Stomach (tissue), 19 donors: ENCODE measurements at places on chromosomes 5 and 9. TPM values are rescaled to one million over a fixed set of nuclear protein-coding genes. Genes with fewer than 3 reads are reported as not detected.

DNA sequence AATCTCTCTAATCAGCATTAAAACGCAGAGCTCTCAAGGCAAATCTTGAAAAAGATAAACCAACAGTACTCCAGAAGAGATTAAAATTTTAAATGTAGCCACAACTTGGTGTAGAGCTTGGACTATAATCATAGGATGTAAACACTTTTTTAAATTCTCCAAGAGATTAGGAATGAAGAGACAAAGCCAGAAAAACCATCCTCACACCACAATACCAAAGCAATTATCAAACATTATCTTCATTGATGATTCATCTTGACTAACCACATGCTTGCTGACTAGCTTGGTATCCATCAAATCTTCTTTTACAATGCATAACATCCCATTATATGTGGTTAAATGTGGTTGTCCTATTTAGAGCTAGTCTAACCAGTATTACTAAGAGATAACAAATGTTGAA lies 815.1 kb downstream of the TLE1 start:
- DNase-seq = no peak

- DNase-seq = no peak
These were observed 293.2 kb downstream of the HCN1 start for GRCh38 chr5:45402804-45403455.

DNA sequence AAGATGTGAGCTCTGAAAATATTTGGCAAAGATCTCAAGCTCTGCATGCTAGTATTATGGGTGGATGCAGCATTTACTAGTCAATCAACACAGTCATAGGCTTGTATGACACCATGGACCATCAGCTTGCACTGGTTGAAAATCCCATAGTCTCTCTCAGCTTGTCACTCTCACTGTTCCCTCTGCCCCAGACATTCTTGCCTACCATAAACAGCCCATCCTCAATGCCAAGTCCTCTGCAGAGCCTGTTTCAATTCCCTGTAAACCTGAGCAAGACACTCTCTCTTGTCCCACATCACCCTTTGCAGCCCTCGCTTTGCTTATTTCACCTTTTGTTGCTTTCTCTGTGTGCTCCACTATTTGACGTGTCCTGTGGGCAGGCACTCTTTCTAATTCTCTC lies 264.6 kb downstream of the ICE1 start:
- DNase-seq = no peak

DNA sequence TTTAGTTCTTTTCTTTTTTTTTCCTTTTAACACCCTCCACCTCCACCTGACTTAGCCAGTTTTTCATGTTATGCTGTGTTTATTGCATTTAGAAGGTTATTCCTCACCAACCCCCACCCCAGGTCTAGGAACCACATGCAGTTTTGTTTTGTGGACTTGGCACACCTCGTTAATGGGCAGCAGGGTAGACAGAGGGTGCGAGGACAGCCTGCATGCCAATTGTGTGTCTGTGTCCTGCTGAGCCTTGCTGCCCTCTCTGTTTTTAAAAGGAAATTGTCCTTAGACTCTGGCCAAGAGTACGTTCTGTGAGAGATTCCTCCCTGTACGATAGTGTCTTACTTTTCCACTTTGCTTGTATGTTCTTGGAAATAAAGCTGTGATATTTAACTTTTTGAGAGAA lies 13.9 kb downstream of the PIK3R1 start:
- no peak for DNase-seq

DNA sequence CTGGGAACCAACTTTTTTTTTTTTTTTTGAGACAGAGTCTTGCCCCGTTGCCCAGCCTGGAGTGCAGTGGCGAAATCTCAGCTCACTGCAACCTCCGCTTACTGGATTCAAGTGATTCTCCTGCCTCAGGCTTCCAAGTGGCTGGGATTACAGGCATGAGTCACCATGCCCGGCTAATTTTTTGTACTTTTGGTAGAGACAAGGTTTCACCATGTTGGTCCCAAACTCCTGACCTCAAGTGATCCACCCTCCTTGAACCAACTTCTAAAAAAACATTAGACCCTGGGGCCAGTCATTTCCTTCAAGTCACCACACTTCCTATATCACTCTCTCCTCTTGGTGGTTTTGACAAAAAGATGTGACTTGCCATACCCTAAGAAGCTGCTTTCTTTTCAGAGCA lies 10.9 kb upstream of the SHROOM1 start:
- DNase-seq = no peak

DNA sequence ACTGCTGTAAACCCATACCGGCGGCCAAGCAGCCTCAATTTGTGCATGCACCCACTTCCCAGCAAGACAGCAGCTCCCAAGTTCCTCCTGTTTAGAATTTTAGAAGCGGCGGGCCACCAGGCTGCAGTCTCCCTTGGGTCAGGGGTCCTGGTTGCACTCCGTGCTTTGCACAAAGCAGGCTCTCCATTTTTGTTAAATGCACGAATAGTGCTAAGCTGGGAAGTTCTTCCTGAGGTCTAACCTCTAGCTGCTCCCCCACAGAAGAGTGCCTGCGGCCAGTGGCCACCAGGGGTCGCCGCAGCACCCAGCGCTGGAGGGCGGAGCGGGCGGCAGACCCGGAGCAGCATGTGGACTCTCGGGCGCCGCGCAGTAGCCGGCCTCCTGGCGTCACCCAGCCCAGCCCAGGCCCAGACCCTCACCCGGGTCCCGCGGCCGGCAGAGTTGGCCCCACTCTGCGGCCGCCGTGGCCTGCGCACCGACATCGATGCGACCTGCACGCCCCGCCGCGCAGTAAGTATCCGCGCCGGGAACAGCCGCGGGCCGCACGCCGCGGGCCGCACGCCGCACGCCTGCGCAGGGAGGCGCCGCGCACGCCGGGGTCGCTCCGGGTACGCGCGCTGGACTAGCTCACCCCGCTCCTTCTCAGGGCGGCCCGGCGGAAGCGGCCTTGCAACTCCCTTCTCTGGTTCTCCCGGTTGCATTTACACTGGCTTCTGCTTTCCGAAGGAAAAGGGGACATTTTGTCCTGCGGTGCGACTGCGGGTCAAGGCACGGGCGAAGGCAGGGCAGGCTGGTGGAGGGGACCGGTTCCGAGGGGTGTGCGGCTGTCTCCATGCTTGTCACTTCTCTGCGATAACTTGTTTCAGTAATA lies at the start of gene FXN:
Gene FXN (plus strand): TSS at position 315 of the 871 bp plus-strand sequence. CDS start 31 bp downstream, at position 346.
- peak; percentile 85 for DNase-seq

DNA sequence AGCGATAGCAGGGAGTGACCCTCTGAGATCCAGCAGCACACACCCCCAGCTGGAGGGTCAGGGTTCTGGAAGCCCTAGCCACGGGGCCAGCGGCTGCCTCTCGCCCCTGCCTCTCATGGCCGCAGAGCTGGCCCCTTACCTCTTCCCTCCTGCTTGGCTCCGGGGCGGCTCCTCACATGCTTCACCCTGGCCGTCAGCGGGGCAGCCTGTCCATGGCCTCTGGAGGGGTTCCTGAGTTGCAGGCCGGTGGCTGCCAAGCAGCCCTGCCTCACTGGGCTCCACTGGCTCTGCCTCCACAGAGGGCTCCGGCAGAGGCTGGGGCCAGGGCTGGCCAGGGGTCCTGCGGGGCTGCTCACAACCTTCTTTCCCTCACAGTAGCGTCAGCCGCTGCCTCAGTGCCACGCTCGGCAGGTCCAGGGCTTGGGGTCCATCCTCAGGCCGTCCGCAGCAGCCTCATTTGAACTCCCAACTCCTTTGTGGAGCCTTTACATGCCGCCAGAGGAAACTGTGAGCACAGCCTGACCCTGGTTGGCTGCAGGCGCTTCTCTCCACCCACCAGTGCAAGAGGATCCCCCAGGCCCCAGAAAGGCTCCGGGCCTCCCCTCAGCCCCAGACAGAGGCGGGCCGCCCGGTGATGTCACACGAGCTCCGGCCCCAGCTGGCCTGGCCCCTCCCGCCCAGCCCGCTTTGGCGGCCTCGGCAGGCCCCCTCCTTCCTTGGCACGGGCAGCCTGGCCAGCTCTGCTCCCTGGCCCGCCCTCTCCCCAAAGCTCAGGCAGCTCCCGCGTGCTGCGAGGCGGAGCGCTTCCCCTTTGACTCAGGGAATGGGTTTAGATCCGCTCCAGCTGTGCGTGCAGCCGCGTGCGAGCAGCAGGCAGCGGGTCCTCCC lies at the start of gene ANGPTL2:
Gene ANGPTL2 (minus strand): TSS at position 460 of the 888 bp plus-strand sequence. CDS start 13,904 bp downstream, outside the sequence.
- DNase-seq = peak; percentile 97

- DNase-seq = peak; percentile 39
These were observed 1.7 kb upstream of the CNTRL start for GRCh38 chr9:121073038-121073437.

GABBR2 gene
- not detected for polyA plus RNA-seq

DNA sequence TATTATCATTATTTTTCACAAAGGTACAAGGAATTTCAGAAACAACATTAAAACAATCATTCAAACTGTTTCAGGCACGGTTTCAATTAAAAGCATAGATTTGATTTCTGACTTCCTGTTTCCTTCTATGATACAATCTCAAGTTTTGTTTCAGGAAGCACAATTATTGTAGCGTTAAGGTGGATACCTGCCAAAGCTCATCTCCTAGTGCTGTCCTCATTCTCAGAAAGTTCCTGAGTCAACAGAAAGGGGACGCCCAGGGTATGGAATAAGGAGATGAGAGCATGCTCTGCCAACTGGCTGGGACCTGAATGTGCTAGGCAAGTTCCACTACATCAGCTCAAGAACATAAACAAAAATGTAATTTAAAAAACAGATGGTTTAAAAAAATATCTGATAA lies 2.0 kb upstream of the TRIM14 start:
- DNase-seq = no peak

C1QTNF3 gene
- 4.5 TPM for polyA plus RNA-seq

DNA sequence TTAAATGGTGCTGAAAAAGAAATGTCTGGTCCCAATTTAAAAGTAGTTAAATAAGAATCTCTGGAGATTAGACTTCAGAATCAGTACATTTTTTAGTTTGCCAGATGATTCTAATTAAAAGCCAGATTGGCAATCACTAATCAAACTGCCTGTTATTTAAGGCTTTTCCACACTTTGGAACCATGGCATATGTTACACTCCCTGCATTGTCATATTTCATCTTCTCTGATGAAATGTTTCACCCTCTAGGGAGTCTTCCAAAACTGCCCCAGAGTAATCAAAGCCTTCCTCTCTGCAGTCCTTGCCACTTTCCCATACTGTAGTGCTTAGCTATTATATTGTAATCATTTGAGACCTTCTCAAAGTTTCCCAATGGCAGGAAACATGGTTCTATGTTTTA lies 17.5 kb upstream of the OR13C9 start:
- DNase-seq = no peak

TLR4 gene
- 3.2 TPM for polyA plus RNA-seq

GRCh38 chr9:126862104-126862761 lies 1.8 kb downstream of the ZBTB34 start:
- peak; percentile 65 for DNase-seq

GRCh38 chr5:39566891-39567290 lies 142.1 kb upstream of the DAB2 start:
- DNase-seq = no peak

DNA sequence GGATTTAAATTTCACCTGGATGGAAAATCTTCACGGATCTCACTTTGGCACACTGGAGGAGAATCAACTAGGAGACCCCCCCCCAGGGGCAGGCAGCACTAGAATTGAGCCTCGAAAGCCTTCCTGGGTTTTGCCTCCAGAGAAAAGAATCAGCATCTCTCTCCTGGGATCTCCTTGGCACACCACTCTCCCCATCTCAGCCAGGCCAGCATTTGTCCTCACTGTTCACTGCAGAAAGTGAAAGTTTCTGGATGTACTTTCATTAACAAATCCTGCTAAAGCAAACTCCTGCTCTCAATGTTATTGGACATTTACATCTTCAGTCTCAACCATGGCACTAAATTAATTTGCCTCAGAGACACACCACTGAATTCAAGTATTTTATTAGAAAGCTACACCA lies 312.2 kb downstream of the SLIT3 start:
- no peak for DNase-seq

DNA sequence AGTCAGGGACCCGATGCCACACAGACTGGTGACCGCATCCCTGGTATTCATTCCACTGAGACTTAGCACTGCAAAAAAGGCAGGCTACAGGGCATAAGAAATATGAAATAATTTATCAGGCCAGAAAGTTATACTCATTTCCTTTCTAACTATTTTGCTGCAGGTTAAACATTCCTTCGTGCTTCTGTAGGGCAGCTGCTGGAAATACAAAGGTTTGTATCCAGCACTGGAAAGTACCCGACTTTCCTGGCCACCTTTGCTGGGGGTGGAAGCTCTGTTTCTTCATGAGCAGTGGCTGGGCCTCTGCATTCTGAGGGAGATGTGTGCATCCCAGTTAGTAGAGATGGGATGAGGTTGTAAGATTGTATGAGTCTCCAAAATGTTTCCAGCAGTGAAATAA lies 478.6 kb upstream of the WWC1 start:
- no peak for DNase-seq

- DNase-seq = no peak
These were observed 249.0 kb upstream of the ZNF608 start for GRCh38 chr5:124995421-124995820.

RMI1 gene
- 3.2 TPM for polyA plus RNA-seq

DNA sequence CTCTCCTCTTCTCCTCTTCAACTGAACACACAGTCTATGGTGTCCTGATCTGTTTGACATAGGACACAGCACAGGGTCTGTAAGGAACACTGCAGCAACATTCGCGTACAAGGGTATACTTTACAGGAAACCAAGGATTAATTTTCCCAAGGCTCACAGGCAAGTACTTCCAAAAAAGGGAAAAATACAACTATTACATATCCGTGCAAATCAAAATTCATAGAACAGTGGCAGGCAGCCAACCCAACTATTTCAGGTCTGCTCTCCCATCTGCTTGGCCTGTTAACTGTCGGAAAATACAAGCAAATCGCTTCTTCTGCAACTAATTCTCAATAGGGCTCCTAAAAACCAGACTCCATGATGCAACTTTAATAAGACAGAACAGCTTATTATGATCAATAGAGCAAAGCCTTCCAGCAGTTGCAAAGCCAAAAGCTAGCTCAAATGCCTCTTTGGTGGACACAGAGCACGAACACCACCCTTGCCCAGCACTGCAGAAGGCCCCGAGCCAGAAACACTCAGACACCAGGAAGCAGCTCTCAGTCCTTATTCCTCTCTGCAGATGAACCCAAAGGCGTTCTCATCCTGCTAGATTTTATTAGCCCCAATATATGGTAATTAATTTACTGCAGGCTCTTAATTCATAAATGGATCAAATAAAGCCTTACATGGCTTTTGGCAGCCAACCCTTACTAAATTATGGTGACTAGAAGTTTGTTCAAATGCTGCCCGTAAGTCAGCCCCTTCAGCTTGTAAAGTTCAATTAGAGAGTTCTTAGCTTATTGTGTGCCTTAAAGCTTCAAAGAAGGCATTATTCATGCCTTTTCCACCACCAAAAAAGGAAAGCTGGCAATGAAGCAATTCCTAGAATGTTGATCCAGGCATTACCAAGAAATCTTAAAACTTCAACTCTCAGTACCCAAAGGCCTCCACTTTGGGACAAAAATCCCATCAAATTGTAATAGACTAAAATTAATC lies 68.8 kb downstream of the ZNF608 start:
- no peak for DNase-seq

CD180 gene
- 0.37 TPM for polyA plus RNA-seq

DEPDC1B gene
- polyA plus RNA-seq = 1.9 TPM

NR5A1 gene
- 0.03 TPM for polyA plus RNA-seq

GRCh38 chr9:15133488-15133887 lies 173.5 kb downstream of the TTC39B start:
- no peak for DNase-seq

SLC45A2 gene
- 0.46 TPM for polyA plus RNA-seq

GRCh38 chr9:37992924-37993349 lies 76.1 kb downstream of the SHB start:
- DNase-seq = no peak
